ENCODE measurements at places on chromosomes 16 and 17. TPM values are rescaled to one million over a fixed set of nuclear protein-coding genes. Genes with fewer than 3 reads are reported as not detected.
A peak's percentile ranks its signal among the peaks of the same experiment; 100 is the strongest.

The PRSS8 gene
- 103 TPM for total RNA-seq

The STX1B gene
- 0.58 TPM for total RNA-seq

GRCh38 chr17:1999557-2000251 lies 25.4 kb downstream of the RTN4RL1 start:
- DNase-seq, result peak; percentile 74

DNA sequence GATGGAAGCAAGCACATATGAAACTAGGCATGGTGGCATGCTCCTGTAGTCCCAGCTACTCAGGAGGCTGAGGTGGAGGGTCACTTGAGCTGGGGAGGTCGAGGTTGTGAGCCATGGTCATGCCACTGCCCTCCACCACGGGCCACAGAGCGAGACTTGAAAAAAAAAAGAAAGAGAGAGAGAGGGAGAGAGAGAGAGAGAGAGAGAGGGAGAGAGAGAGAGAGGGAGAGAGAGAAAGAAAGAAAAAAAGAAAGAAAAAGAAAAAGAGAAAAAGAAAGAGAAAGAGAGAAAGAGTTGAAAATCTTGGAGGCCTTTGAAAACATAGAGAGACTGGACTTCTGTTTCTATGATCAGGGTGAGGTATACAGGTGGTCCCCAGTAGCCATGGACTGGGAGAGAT lies 15.4 kb upstream of the ARL4D start:
- DNase-seq, result no peak

DNA sequence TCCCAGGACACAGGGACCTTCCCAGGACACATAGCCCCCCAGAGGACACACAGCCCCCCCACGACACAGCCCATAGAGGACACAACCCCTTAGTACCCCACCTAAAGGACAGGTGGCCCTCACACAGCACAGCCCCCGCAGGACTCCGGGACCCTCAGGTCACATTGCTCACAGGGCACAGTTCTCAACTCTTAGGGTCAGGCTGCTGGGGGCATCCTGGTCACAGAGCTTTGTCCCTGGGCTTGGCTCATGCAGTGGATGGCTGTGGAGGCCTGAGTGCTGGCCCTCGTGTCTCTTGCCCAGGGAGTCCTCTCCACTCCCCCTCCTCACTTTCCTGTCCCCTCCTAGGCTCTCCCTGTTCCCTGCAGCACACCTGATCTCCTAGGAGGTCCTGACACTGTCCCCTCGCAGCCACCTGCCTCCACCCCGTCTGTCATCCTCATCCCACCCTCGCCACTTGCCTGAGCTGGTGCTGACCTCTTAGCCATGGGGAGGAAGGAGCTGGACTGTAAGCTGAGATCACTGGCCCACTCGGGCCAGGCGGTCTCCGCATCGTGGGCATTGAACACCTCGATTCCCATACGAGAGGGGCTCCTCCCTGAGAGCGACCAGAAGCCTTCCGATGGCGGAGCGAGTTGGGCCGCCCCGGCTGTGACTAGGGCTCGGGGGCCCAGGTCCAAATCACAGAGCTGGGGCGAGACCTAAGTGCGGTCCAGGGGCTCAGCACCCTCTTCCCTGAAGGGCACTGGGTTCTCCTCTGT lies 1.4 kb upstream of the WDR45B start:
- DNase-seq, result peak; percentile 68

GRCh38 chr16:22372882-22373661 lies 1.3 kb downstream of the CDR2 start:
- DNase-seq, result no peak
